ENCODE measurements at places on chromosomes 7 and 10. TPM values are rescaled to one million over a fixed set of nuclear protein-coding genes. Genes with fewer than 3 reads are reported as not detected.

NEUROD6 gene
- not detected for total RNA-seq

INSYN2A gene
- 3.3 TPM for total RNA-seq

MSMB gene
- not detected for total RNA-seq

COA1 gene
- 68.2 TPM for total RNA-seq

SLC29A4 gene
- 4.7 TPM for total RNA-seq

- DNase-seq = no peak
These were observed 19.4 kb downstream of the JCAD start for GRCh38 chr10:30039988-30040387.

DNA sequence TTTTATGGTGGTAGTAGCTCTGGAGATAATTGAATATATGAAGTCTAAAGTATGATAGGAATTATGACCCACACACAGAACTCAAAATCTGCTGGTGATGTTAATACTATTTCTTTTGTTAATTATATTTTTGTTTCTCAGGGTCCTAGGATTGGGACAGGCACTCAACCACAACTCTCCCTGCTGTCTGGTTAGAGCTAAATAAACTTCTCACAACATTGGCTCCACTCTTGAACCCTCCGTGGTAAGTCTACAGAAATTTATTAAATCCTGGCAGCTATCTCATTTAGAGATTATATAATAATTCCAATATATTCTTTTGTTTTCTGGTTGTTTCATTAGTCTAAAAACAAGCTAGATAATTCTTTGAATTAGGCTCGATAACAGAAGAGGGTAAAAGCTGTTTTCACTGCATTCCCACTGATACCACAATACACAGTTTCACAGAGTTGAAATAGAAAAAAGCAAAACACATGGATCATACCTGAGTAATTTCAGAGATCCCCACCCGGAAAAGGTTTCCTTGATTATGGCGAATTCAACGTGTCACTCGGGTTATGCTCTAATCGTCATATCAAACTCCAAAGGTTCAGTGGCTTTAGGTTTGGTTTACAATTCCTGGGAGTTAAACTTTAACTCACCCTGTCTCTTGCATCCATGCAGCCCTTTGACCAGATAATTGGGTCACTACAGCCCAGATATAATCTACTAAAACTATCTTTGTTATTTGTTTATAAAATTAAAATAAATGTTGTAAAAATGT, at the start of gene A1CF:
Gene A1CF, minus strand, starts transcription at position 531 of the 763 bp plus-strand sequence. CDS start 25,687 bp downstream, outside the sequence.
- no peak for DNase-seq

DNA sequence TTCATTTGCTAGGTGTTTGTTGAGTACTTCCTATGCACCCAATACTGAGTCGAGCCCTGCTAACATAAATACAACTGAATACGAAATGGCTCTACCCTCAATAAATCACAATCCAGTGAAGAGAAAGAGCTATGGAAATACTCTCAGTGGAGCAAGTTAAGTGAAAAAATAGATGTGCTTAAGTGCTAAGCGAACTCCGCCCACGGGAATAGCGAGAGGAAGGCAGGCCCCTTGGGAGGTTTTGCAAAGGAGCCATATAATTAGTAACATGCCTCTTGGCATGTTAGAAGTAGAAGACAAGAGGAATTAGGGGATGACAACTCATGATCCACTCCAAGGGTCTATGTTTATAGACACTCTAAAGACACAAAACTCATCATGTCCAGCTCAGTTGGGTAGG, 42.8 kb upstream of the TSPAN33 start:
- no peak for DNase-seq

- DNase-seq = peak; percentile 34
These were observed 995.5 kb upstream of the C7orf33 start for GRCh38 chr7:147595042-147595441.

DNA sequence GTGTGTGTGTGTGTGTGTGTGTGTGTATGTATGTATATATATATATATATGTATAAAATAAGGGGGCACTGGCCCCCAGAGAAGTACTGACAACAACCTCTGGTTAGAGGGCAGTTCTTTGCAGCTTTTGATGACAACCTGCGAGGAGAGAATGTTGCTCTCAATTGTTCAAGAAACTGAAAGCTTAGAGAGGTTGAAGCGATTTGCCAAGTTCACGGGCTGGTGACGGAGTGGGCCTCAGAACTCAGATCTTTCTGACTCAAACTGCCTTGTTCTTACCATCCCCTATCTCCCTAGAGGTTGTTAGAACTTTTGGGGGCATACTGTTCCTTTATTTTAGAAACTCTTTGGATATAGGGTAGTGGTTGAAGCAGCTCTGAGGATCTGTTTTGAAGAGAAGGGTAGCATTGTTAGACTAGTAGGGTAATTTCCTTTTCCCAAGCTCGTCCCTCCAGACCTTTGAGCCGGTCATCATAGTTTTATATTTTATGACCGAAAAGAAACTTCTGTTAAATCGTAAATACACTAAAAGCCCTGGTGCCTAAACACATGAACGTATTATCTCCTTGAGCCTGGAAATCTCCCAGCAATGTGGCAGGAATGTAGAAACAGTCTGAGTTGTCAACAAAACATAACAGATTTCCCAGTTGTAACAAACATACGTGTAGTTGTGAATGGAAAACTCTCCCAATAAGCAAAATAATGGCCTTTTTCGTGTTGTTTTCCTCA, 541.7 kb upstream of the GALNT17 start:
- no peak for DNase-seq
